Psoas muscle (tissue), 8 donors: ENCODE measurements at places on chromosomes 11 and 22. TPM values are rescaled to one million over a fixed set of nuclear protein-coding genes. Genes with fewer than 3 reads are reported as not detected.

DNA sequence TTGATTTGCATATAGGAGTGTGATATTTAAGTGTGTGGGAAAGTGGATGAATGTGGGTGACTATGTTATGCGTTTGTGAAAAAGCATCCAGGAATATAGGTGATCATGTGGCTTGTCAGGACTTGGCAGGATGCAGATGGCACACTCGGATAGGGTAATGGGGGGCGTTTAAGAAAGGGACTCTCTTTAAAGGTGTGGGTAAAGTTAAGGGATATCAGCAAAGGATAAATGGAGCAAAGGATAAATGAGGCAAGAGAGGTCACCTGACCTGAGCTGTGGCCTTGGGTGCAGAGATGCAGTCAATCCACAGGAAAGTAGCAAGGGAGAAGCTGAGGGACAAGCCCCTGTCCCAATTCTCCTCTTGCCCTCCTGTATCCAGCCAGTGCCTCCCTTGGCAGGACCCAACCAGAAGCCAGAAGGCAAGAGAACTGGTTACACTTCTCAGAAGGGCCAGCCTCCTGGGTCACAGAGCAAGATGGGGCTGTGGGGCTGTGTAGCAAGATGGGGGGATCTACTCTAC, 47.5 kb upstream of the GRAMD1B start:
- no peak overlapping the region for H3K27ac ChIP-seq
- no peak overlapping the region for H3K4me3 ChIP-seq
- no peaks in the 10 kb centered on the region for H3K27me3 ChIP-seq
- H3K4me1 ChIP-seq, result no peaks in the 10 kb centered on the region
- DNase-seq, result no peak

DNA sequence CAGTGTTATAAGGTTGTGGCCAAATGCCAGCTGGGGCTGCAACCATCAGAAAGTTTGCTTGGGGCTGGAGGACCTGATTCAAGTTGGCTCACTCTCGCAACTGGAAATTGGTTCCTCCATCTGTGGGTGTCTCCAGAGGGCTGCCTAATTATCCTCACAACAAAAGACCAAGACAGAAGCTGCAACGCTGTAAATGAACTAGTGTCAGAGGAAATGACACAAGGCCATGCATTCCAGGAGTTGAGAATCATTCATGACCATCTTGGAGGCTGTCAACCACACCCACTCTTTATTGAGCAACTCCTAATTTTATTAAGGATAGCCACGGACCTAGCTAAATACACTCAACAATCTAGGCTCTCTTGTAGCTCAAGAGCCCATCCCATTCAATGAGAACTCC, 1060.8 kb downstream of the OPCML start:
- no peak overlapping the region for H3K27ac ChIP-seq
- no peak for DNase-seq
- no peaks in the 10 kb centered on the region for H3K27me3 ChIP-seq

GRCh38 chr11:794013-794765, 3.9 kb downstream of the SLC25A22 start:
- H3K27me3 ChIP-seq, result no peaks in the 10 kb centered on the region
- H3K4me3 ChIP-seq, result no peak overlapping the region
- peak; percentile 56 for DNase-seq

The MCHR1 gene
- polyA plus RNA-seq, result 0.04 TPM

The IL17REL gene
- polyA plus RNA-seq, result not detected
